Naive thymus-derived CD8-positive, alpha-beta T cell (primary cell): ENCODE measurements at places on chromosomes 5 and 9.
A peak's percentile ranks its signal among the peaks of the same experiment; 100 is the strongest.

- no peak for DNase-seq
Observed at GRCh38 chr9:437066-437465, 222.4 kb downstream of the DOCK8 start.

GRCh38 chr9:86286278-86286677 lies 3.9 kb upstream of the ISCA1 start:
- no peak for DNase-seq

DNA sequence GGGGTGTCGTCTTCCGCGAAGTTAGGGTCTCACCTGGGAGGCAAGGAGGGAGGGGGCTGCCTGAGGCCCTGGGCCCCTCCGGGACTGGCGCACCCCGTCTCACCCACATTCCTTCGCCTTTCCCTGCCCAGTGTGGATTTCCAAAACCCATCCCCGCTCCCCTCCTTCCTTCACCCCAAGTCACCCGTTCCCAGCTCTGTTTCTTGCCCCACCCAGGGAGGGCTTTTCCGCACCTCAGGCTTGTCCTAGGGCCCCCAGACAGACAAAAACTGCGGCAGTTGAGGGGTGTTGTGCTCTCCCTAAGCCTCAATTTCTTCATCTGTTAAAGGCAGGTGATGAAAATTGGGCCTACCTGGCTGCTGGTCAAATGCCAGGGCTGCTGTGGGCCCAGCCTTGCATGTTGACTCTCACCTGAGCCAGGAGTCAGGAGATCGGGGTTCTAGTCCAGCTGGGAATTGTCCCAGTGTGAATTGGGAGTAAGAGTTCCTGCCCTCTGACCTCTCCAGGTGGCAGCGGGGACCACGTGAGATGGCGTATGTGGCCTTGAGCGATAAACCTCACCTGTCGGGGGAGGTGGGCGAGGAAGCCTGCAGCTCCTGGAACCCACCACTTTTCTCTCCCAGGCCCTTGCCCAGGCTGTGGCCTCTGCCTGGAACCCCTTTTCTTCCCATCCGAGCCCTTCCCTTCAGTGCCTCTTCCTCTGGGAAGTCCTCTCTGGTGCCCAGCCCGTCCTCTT lies 143.4 kb upstream of the IER5L start:
- no peak for DNase-seq

GRCh38 chr9:120692901-120693699 lies 21.2 kb downstream of the MEGF9 start:
- DNase-seq, result no peak

DNA sequence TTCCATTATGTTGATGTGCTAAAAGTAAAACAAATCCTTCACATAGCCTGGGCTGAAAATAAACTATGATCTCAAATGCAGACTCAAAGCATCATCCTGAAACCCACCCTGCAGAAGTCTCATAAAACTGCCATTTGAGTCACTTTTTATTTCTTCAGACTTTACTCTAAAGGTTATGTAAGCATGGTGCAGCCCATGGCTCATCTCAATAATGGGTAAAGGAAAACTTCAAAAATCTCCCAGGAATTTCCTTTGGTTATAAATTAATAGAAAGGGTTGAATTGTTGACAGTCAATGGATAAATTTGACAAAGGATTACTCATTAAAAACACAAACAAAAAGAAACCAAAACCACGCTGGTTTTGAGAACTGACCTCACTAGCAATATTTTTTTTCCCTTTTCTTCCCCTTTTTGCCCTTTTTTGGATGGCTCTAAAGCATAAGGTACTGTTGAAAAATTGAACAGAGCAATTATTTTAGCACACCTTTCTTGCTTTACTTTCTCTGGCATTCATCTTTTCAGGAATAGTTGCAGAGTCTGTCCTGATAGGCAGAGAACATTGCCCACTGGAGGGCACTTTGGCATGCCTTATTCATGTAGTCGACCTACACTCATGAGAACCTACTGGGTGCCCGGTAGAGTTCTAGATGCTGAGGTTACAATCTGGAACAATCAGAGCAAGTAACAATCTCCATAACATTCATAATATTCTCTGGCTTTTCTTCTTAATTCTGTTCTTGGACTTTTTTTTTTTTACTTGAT lies 191.4 kb downstream of the TMEM167A start:
- DNase-seq, result no peak

DNA sequence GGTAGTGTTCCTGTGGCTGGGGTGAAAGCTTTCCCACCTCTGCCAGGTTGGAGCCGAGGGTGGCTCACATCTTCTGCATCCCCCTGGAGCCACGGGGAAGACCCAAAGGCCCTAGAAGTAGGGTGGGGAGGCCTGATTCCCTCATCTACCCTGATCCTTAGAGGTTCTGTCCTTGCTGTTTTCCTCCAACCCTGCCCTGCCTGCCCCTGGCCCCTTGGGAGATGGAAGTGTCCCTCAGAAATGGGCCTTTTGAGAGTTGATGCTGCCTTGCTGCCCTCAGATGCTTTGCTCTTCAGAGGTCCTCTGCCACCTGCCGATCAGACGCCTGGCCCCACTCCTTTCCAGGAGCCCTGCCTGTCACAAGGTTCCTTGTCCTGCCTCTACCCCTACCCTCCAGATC lies 6.3 kb downstream of the CCL19 start:
- DNase-seq, result no peak

GRCh38 chr5:83711982-83712601 lies 8.6 kb downstream of the HAPLN1 start:
- DNase-seq, result peak; percentile 22

DNA sequence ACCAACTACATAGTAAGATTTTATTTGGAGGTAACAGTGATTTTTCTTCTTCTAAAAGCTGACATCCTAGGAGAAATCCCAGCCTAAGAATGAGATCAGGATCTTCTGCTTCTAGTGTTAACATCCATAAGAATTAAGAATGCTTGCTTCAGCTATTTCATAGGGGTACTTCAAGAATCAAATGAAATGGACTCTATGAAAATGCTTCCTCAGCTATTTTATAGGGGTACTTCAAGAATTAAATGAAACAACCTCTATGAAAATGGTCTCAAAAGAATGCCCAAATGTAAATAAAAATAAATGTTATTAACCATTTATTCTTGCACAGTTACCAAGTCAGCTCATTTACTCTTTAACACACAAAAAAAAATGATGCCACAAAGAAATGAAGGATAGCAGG lies 31.5 kb downstream of the ZNF608 start:
- no peak for DNase-seq

- no peak for DNase-seq
Observed at GRCh38 chr5:150148117-150148927, 7.3 kb downstream of the PDGFRB start.

GRCh38 chr5:51843893-51844292 lies 460.6 kb downstream of the ISL1 start:
- no peak for DNase-seq

DNA sequence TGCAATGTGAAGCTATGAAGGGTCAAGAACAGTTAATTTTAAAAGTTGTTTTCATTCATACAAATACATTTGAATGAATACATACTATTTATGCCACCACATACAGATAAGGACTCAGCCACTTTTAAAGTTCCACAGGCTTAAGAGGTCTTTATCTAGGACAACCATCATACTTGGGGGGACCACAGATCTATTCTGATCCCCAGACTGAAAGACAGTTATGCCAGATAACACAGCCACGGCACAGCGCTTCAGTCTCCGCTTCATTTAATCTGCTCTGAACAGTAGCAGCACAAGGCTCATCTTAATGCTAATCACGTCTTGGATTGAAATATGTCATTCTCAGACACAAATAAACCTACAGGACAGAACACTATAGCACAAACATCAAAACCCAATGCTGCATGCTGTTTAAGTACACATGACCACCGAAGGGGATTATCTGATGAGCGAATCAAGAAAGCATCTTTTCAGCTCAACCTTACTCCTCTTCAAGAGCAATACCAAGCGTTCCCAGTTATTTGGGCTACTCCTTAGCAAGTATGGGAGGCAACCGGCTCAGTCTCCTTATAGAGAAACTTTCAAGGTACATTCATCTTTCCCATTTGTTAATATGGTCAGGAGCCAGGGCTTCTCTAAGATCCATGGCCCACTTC lies 33.3 kb downstream of the PUM3 start:
- no peak for DNase-seq

GRCh38 chr9:88007291-88007650 lies 32.9 kb upstream of the CDK20 start:
- DNase-seq, result peak; percentile 2

GRCh38 chr5:176902911-176903664 lies 3.9 kb upstream of the HK3 start:
- no peak for DNase-seq
